ENCODE measurements at places on chromosomes 16 and 17. TPM values are rescaled to one million over a fixed set of nuclear protein-coding genes. Genes with fewer than 3 reads are reported as not detected.

DNA sequence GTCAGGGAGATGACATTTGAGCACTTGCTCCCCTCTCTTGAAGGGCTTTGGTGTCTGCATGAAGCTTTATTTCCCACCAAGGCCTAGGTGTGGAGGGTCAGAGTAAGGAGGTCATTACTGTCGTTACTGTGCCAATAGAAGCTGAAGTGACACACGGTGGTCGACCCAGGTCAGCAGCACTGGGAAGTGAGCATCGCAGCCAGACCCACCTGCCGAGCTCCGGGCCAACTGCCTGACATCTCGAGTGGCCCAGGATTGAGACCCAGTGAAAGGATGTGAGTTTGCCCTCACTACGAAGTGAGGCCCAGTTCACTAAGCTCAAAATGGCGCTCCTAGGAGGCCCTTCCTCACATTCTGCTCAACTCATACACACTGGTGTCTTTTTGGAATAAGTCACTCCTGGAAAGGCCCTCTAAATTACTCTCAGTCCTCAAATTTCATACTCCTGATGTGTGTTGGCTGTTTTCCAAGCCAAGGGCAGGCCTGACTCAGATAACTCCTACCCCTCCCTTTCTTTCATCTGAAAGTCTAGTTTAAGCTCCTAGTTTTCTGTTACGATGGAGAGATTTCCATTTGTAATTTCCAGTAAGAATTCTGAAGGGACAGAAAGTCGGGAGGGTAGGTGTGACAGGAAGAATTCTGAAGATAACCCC lies 200.4 kb downstream of the LGALS9B start:
- DNase-seq: no peak

Gene SLC9A5
- 2.0 TPM for total RNA-seq

GRCh38 chr16:22721511-22722100 lies 92.4 kb upstream of the HS3ST2 start:
- DNase-seq: no peak

Gene C16orf46
- not detected for total RNA-seq

- no peak for DNase-seq
Observed at GRCh38 chr16:71296584-71297340, 7.6 kb upstream of the CMTR2 start.

DNA sequence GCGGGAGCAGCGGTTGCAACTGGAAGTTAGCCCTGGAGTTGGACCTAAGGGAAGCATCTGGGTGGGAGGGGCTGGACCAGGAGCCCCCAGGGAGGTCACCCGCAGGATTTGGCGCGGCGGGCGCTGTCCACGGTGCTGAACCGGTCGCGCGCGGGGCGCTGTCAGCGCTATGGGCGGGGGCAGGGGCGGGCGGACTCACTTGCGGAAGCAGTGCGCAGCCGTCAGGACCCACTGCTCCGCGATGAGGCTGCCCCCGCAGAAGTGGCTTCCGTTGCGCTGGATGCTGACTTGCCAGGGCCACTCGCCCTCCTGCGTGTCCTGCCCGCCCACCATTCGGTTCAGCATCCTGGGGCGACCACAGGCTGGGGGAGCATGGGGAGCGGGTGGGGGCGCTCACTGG lies 4.5 kb downstream of the PRSS27 start:
- peak; percentile 88 for DNase-seq

DNA sequence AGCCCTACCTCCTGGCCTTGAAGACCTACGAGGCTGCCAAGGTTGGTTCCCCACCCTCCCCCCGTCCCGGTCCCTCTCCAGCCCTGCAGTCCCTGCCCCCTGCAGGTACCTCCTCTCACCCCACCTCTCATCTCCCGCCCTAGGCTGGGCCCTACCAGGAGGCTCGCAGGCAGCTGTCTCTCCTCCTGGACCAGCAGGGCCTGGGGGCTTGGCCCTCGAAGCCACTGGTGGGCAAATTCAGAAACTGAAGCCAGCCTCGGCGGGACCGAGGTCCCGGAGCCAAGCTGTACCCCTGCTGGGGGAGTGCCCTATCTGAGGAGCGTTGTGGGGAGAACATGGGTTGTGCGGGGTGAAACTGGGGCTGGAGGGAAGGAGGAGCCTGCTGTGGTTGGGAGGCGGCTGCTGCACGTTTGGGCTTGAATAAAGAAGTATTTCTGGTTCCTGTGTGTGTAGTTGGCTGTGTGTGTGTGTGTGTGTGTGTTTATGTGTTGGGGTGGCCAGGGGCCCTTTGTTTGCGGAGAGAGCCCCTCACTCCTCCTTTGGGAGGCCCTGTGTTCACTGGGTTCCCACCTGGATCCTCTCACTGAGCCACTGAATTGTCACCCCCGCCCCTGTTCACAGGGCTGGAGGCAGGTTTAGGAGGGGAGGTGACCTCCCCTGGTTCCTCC lies 5.9 kb downstream of the ADAD2 start:
- no peak for DNase-seq

- no peak for DNase-seq
Observed at GRCh38 chr17:64354396-64354795, 36.3 kb downstream of the PECAM1 start.

Gene TP53TG3B
- total RNA-seq: not detected

Gene CHST5
- 0.06 TPM for total RNA-seq

DNA sequence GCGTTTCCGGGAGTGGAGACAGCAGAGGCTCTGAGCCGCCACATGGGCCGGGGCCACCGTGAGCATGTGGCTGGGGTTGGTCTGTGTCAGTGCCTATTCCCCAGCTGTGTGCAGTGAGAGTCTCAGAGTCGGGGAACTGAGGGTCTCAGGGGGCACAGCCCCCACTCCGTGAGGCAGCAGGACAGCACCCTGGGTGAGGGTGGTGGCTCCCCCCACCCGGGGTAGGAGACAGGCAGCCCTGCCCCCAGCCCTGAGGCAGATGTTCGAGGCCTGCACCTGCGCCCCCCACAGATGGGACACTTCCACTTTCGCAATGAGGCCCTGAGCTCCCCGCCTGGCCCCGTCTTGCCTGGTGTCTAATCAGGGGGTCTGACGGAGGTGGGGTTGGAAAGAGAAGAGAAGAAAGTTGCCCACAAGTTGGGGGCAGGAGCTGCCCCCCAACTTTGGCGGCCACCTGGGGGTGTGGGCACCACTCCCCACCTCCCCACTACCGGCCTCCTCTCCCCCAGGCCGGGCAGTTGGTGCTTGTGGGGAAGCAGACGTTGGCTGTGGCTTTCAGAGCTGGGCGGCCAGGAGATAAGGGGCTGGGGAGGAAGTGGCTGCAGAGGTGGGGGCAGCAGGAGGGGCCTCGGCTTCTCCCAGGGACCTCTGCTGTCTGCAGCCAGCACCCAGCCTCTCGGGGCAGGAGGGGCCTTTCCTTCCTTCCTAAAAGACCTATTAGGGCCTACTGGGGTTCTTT lies 1.8 kb upstream of the CBFA2T3 start:
- no peak for DNase-seq

DNA sequence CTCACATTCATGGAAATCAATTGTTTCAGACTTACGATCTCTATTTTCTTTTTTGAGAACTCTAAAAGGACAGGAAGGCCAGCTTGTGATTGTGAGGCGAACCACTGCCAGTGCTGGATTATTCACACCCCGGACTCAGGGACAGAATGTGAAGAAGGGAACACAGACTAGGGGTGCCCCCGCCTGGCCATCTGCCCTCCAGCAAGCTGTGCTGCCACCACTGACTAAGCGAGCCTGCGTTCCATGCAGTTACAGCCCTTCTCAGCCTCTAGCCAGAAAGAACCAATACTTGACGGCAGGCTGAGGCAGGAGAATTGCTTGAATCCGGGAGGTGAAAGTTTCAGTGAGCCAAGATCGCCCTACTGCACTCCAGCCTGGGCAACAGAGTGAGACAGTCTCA lies 2.8 kb downstream of the HAGH start:
- peak; percentile 15 for DNase-seq

DNA sequence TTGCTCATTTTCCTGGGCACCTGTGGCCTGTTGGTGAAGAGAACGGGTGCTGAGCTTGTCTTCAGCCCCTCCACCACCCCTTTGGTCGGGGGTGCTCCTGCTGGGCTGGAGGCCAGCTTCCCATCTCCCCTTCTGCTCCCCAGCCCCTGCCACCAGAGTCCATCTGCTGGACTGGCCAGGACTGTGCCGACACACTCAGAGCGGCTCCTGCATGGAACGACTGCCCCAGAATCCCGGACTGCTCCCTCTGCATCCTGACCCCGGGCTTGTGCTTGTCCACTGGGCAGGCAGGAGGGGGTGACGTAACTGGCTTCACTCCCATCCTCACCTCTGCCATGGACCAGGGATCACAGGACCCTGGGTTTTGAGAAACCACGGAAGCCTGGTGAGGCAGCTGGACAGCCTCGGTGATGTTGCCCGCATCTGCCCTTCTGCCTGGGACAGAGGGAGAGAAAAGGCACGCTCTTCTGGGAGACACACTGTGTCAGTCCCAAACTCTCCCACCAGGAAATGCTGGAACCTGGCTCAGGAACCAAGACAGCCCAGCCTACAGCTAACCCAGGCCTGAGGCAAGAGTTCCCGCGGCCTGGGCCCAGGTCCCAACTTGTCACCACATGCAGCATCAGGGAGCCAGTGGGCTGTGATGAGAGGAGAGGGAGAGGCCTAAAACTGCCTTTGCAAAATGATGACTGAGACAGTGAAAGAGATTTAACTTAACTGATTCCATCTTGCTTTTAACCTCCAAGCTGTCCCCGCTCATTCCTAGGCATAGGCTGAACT lies 16.1 kb upstream of the GSDMA start:
- no peak for DNase-seq

DNA sequence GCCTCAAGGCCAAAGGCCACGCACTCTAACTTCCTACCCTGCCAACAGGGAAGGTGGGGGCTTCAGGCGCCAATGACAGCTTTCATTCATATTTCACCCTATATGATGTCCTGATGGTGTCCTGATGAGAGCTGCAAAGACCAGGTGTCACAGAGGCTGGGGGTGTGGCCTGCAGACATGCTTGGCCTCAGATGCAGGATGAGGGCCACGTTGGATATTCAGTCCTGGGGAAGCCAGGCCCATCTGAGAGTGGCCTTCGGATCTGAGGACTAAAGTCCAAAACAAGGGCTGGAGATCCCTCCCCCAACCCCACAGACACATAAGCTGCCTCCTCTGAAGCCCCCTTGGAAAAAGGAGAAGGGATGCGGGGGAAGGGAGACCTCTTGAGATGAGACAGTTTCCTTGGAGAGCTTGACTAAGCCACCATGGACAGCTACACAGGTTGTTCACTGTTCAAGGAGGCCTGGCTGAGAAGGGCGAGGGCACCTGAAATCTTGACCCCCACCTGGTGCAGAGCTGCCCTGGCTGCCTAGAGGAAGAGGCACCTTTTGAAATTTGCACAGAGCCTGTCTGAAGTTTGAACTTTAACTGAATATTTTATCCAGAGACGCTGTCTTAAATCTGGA lies 24.3 kb upstream of the GSG1L start:
- DNase-seq: no peak

Gene TLCD2
- 0.07 TPM for total RNA-seq

DNA sequence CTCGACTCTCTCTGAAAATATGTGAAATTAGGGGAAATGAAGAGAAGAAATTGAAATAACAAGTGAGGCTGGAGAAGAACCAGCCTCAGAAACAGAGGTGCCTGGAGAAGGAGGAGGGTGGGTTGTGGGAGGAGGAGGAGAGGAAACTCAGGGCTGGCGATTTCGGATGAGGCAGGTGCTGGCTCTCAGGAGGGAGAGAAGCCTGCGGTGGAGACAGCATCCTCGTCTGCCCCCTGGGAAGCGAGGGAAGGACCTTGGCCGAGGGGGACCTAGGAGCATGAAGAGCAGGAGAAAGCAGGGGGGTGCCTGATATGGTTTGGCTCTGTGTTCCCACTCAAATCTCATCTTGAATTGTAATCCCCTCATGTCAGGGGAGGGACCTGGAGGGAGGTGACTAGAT lies 264.7 kb upstream of the TNRC6C start:
- DNase-seq: no peak

Gene SOST
- not detected for total RNA-seq
